ENCODE measurements at places on chromosomes 11 and 22.

DNA sequence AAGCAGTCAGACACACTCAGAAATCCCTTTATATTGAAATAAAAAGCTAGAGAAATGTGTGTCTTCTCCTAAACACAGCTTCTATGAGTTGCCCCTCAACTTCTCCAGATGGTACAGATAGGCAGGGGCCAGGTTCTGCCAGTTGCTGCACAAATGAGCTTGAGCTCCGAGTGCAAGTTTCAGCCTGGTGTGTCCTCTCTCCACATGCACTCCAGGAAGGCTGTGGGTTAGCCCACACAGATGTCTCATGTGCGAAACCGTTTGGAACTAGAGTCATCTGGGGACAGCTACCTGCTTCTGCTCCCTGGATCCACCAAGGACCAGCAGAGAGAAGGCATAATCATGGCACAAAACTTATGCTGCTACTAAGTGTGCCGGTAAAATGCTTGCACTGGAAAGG, 812.6 kb downstream of the OPCML start:
- DNase-seq = no peak

DNA sequence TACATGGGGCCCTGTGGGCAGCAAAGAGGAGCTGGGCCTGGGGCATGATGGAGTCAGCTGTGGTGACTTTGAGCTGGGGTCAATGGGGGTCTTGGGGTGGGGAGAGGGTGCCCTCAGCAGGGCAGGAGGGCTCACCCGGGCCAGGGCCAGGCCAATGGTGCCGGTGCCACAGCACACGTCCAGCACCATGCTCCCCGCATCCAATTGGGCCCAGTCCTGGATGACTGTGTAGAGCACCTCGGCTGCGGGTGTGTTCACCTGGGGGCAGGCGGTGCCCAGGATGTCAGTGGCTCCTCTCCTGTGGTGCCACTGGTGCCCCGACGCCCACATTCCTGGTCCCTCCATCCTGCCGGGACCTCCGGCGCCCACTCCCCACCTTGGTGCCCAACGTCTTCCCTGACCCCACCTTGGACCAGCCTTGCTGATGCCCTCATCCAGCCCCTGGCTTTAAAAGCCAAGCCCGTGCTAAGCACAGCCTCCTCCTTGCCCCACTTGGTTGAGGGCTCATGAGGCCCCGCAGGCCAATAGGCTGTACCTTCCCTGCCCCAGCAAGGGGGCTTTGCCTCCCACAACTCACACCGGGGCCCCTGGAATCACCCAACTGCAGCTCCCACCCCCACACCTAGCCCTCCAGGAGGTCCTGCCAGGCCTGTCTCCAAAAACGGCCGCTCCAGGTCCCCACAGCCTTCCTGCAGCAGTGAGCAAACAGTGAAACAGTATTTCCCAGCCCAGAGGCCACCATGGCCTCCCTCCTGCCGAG, 2.2 kb upstream of the RANBP1 start:
- DNase-seq = no peak

GRCh38 chr11:13889552-13890249, 72.8 kb upstream of the SPON1 start:
- DNase-seq = no peak

GRCh38 chr11:63551889-63552266, 11.3 kb downstream of the PLAAT2 start:
- DNase-seq = no peak

DNA sequence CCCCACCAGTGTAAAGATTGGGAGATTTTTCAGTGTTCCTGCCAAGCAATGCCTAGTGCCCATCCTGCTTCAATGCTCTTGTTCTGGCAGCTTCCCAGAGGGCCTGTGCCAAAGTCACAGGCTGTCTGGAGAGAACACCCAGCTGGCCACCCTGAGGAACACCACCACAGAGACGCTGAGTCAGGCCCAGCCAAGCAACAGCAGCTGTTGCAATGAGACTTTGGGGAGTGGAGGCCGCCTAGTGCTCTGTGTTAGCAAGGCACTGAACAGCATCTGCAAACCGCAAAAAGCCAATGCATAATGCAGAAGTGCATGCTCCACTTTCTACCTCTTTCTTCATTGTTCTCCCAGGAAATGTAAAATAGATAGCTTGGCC, 168.1 kb downstream of the NXPE2 start:
- DNase-seq = peak; percentile 89

DNA sequence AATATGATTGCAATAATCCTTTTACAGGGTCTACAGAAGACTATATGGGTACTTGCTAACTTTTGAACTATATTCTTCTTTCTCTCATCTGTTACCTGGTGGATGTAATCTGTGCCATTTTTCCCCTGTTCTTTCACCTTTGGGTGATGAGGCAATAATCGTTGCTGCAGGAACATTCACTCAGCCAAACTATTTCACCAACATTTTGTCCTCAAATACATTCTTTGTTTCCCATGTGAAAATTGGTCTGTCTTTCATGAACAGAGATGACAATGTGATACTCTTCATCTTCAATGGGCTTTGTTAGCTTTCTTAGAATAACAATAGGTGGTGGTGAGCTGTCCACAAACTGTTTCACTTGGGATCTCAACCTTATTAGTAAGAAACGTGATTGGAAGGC, 52.1 kb upstream of the CAPRIN1 start:
- DNase-seq = no peak

DNA sequence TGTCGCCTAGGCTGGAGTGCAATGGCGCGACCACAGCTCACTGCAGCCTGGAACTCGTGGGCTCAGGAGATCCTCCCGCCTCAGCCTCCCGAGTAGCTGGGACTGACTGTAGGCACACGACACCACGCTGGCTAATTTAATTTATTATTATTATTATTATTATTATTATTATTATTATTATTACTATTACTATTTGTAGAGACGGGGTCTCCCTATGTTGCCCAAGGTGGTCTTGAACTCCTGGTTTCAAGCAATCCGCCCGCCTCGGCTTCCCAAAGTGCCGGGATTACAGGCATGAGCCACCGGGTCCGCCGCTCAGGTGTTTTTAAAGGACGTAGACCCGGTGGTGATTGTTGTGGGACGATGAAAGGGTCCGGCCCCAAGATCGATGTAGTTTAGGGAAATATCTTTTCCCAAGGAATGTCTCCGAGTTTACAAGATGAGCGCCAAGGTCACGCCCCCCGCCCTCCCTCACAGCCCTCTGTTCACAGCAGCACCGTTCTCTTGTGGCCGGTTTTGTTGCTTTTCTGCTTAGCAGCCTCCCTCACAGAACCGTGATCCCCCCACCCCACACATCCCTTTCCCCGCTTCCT, 728 bp upstream of the POGLUT3 start:
- no peak for DNase-seq

- no peak for DNase-seq
These were observed 147.0 kb upstream of the B3GAT1 start for GRCh38 chr11:134558916-134559601.

- no peak for DNase-seq
These were observed 64.9 kb downstream of the SPECC1L start for GRCh38 chr22:24335496-24335895.

- DNase-seq = no peak
These were observed 90.8 kb downstream of the TECTA start for GRCh38 chr11:121191818-121192217.

DNA sequence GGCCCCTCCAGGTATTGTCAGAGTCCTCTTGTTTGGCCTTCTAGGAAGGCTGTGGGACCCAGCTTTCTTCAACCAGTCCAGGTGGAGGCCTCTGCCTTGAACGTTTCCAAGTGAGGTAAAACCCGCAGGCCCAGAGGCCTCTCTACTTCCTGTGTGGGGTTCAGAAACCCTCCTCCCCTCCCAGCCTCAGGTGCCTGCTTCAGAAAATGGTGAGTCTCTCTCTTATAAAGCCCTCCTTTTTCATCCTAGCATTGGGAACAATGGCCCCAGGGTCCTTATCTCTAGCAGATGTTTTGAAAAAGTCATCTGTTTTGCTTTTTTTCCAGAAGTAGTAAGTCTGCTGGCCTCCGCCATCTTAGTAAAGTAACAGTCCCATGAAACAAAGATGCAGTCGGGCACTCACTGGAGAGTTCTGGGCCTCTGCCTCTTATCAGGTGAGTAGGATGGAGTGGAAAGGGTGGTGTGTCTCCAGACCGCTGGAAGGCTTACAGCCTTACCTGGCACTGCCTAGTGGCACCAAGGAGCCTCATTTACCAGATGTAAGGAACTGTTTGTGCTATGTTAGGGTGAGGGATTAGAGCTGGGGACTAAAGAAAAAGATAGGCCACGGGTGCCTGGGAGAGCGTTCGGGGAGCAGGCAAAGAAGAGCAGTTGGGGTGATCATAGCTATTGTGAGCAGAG, at the start of gene CD3E:
Gene CD3E, plus strand, starts transcription at position 163 of the 681 bp plus-strand sequence. Its CDS starts 223 bp downstream, at position 386.
- no peak for DNase-seq

DNA sequence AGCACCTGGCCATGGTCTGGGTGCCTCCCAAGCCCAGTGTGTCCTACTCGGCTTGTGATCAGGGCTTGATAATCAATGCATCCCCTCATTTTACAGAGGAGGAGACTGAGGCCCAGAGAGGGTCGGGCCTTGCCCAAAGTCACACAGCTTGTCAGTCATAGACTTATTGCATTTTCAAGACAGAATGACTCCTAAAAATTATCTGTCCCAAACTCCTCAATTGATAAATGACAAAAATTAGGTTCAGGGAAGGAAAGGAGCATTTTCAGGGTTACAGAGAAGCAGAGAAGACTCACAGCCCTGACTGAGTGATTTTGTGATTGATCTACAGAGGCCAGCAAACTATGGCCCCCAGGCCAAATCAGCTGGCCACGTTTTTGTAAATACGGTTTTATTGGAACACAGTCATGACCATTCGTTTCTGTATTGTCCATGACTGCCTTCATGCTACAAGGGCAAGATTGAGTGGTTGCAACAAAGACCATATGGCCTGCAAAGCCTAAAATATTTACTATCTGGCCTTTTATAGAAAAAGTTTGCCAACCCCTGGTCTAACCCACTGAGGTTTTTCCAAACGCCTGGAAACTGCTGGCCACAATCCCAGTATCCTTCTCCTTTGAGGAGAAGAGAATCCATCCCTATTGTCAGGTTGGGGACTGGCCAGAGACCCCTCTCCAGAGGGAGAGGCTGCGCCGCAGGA, 35.1 kb upstream of the NAV2 start:
- DNase-seq = no peak

DNA sequence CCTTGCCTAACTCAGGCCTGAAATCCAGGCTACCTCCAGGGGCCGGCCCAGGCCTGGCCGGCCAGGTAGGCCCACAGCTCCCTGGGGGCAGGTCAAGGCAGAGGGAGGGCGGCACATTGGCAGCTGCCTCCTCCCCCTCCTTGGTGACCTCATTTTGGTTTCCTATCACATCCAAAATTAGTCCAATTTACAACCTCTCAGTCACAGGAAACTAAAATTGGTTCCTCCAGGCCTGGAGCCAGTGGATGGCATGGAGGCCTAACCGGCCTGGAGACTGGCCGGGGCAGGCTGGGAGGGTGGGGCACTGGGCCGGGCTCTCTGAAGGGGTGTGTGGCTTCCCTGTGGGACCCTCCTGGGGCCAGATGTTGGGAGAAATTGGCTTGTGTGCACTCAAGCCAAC, 35.9 kb downstream of the LRRC10B start:
- DNase-seq = no peak

- DNase-seq = peak; percentile 65
These were observed 399 bp downstream of the ZNF143 start for GRCh38 chr11:9461063-9461759.

DNA sequence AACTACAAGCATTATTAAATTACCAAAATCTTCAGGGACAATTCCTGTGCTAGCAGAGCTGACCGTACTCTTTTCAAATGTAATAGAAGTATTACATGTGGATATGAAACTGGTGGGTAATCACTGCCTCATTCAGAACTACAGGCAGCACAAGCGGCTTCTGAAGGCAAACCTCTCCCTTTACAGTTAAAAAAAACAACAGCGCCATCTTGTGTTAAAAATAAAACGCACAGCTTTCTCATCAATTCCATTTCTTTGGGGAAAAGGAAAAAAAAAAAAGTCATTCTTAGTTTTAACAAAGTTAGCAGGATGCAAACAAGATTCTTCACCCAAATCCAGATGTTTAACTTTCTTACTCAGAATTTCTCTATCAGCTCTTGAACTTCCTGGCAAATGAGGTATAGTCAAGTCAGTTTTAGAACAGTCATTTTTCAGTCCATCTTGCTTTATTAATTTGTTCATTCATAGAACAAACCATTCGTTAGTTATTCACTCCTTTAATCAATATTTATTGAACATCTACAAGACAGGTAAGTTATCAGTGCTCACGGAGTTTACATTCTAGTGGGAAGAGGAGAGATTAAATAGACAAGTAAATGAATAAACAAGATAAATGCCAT, 331.8 kb upstream of the MPPED2 start:
- no peak for DNase-seq

DNA sequence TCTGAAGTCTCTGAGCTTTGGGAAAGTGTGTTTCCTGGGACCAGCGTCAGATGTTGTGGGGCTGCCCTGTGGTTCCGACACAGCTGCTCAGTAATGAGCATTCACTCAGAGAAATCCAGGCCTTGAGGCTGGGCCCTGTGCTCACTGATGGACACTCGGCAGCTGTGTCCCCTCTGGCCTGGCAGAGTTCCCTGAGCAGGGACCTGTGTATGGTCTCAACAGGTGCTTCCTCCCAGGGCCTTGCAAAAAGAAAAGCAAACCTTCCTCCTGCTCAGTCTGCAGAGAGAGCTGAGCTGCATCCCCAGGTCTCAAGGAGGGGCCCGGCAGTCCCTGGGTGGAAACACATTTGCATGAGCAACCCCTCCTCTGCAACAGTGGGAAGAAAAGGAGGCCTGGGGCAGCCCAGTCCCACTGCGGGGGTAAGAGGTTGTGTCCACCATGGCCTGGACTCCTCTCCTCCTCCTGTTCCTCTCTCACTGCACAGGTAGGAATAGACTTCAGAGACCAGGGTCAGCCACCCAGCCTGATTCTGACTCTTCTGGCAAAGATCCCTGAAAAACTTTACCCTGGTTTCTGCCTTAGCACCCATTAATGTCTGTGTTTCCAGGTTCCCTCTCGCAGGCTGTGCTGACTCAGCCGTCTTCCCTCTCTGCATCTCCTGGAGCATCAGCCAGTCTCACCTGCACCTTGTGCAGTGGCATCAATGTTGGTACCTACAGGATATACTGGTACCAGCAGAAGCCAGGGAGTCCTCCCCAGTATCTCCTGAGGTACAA, 131.2 kb downstream of the VPREB1 start:
- DNase-seq = no peak

DNA sequence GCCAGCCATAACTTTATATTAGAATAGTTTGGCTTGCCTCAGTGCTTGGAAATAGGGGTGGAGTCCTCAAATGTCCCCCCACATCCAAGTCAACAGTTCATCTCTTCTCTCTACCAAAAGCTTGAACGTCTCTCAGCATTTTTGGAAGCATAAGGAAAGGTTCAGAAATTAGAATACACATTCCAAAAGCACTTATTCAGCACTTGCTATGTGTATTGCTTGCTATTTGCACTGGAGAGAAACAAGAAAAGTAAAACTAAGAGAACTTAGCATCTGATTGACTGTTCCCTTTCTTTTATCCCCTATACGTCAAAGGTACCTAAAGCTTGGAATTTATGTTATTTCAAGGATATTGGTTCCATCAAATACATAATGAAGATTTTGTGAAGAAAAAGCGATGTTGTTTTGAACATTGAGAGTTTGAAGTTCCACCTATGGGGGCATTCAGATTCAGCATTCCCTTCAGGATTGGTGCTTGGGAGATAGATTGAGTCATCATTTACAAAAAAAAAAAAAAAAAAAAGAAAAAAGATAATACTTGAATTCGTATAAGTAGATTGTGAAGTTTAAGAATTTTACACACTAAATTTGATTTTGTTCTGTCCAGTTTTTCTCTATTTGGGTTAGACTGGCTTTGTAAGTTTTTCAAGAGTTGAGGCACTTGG, 1.3 kb downstream of the TBRG1 start:
- no peak for DNase-seq
